ENCODE measurements at places on chromosomes 3 and 15.

GRCh38 chr15:66080717-66081398 is 172.7 kb downstream of the MEGF11 start:
- DNase-seq: no peak

DNA sequence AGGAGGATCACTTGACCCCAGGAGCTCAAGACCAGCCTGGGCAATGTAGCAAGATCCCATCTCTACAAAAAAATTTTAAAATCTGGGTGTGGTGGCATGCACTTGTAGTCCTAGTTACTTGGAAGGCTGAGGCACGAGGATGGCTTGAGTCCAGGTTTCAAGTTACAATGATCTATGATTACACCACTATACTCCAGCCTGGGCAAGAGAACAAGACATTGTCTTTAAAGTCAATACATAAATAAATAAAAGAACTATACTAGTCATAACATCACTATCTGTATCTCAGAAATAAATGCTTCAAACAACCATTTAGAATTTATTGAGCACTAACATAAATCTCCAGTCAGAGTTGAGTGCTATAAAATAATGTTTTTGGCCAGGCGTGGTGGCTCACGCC is 8.5 kb upstream of the PHLDB2 start:
- no peak for DNase-seq

- DNase-seq: no peak
These were observed 266.9 kb upstream of the TTC14 start for GRCh38 chr3:180335050-180335449.

GRCh38 chr3:40985195-40985594 is 214.1 kb upstream of the CTNNB1 start:
- no peak for DNase-seq

GRCh38 chr15:72009222-72009621 is 108.7 kb downstream of the MYO9A start:
- DNase-seq: no peak

GRCh38 chr3:69212411-69213160 is 90.2 kb upstream of the LMOD3 start:
- no peak for DNase-seq

DNA sequence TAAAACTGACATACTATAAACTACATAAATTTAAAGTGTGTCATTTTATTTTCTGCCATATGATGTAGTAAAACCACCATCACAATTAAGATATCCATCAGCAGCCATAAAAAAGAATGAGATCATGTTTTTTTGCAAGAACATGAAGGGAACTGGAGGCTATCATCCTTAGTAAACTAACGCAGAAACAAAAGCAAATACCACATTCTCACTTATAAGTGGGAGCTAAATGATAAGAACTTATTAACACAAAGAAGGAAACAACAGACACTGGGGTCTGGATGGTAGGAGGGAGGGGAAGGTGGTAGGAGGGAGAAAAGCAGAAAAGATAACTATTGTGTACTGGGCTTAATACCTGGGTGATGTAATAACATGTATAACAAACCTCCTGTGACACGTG is 24.6 kb downstream of the CCDC14 start:
- DNase-seq: no peak

GRCh38 chr15:78264304-78265136 is at the start of gene DNAJA4:
Gene DNAJA4 (plus strand): TSS chr15:78264562. CDS start chr15:78264764, 202 bp downstream.
- peak; percentile 65 for DNase-seq

DNA sequence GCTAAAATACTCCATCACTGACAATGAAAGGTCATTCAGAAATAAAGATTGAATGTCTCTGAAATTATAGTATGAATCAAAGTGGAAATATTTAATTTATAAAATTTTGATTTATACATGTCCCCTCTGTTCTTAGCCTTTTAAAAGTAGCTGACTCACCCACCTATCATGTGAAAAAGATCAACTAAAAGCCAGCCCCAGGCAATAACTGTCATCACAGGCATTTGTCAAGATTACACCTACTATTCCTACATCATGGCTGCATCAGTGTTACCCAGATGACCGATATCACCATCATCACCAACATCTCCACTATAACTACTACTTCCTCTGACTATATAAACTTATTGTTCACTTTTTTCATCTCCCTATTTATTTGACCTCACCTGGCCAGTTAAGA is 14.3 kb upstream of the PIK3R4 start:
- no peak for DNase-seq

GRCh38 chr15:39874890-39875549 is 45.0 kb downstream of the GPR176 start:
- DNase-seq: peak; percentile 1

GRCh38 chr3:12954891-12955650 is 113.7 kb upstream of the RPL32 start:
- no peak for DNase-seq

DNA sequence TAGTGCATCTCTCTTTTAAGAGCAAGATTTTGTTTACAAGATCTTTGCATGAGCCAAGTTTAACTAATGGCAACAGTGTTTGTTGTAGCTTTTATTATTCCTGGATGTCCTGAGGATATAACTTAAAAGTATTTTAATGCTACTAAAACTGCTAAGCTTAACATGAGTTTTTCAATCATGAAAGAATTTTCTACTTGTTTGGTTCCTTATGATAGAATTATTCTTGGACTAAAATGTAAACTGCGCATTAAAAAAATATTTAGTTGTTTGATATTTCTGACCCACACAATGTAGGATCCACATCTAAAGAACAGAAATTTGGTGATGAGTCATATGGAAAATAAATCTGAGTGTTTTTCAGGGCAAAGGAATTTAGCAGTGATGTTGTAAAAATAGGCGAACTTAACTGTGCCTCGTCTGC is 70.8 kb downstream of the RAP2B start:
- no peak for DNase-seq

DNA sequence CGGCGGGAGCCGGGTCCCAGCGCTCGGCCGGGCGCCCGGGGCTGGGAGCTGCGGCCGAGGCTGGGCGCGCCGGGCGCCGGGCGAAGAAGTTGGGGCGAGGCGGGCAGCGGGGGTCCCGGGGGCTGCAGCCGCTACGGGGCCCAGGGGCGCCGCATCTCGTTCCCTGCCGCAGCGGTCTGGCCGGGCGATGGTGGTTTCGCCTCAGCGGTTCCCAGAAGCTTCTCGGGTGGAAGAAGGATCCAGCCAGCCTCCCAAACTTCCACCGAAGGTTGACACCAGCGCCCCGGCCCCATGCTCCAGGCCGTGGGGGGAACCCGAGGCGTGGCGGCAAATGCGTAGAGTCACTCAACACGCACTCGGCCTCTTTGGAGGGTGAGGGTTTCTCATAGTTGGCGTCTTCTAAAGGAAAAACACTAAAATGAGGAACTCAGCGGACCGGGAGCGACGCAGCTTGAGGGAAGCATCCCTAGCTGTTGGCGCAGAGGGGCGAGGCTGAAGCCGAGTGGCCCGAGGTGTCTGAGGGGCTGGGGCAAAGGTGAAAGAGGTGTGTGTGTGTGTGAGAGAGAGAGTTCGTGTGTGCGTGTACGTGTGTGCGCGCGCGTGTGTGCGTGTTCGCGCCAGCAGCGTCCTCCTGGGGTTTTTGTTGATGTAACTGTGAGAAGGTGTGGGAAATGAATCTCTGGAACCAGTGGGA is 940 bp downstream of the BOC start:
- DNase-seq: no peak

DNA sequence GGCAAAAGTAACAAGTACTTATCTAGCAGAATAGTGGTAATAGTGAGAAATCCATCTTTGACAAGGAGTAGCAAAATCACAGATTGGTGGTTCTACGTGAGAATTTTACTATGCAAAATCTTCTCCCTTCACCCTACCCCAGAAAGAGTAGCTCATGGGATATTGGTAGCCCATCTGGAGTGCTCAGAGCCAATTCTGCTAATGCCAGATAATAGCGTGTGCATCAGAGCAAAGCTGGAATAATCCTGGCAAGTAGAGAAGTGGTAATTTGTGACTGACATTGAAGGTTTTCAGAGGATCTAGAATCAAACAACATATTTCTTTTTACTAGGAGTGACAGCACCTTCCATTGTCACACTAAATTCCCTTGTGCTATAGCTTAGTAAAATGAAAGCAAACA is 192.9 kb downstream of the ZBBX start:
- DNase-seq: no peak

Measured in activated CD4-positive, alpha-beta T cell treated with anti-CD3 and anti-CD28 coated beads, Interleukin-2, amount 50 U/mL, for 1 hour (primary cell).